ENCODE measurements at places on chromosomes 12 and 14. TPM values are rescaled to one million over a fixed set of nuclear protein-coding genes. Genes with fewer than 3 reads are reported as not detected.

DNA sequence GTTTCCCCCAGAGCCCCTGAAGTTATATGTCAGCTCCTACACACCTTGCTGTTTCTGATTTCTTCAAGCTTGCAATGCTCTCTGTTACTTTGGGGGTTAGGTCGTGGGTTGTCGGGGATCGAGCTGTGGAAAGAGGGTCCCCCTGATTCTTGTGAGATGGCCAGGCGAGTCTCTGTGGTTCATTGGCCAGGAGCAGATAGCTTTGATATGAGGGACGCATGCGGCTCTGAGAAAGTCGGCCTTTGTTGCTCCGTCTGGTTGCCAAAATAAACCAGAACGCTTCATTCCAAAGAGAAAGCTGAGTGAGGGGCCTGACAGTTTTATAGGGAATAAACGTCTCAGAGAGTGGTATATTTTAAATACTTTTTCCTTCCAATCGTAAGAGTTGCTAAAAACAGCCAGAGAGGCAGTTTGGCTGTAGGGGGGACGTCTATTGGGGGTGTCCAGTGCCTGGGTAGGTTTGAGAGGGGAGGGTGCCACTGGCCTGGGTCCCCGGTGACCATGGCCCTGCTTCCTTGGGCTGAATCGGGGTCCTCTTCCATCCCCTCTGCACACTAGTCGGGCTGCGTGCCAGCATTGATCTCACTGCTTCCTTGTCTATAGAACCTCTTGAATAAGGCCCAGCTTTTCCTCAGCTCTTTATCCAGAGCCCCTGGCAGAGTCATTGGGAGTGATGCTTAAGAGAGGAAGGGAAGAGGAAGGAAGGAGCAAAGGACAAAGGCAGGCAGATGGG lies 18.9 kb downstream of the CCND2 start:
- DNase-seq: no peak

GRCh38 chr14:61179061-61179690 lies 102.0 kb downstream of the TMEM30B start:
- no peak for DNase-seq

GRCh38 chr14:58807191-58807590 lies 169.4 kb downstream of the DACT1 start:
- no peak for DNase-seq

Gene CDK2
- total RNA-seq: 7.3 TPM

- DNase-seq: no peak
Observed at GRCh38 chr12:67410246-67410645, 141.1 kb downstream of the CAND1 start.

DNA sequence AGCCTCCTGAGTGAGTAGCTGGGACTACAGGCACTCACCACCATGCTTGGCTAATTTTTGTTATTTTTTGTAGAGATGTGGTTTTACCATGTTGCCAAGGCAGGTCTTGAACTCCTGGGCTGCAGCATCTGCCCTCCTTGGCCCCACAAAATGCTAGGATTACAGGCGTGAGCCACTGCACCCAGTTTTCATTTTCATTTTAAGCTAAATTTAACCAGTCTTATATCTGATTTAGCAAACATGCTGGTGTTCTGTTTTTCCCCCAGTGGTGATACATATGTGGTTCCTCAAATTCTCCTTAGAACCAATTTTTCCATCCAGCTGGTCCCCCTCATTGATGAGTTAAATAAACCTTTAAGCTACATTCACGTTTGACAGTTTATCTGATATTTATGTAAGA lies 43.8 kb upstream of the BICD1 start:
- DNase-seq: no peak

GRCh38 chr12:128813392-128813791 lies 10.4 kb downstream of the SLC15A4 start:
- DNase-seq: no peak

DNA sequence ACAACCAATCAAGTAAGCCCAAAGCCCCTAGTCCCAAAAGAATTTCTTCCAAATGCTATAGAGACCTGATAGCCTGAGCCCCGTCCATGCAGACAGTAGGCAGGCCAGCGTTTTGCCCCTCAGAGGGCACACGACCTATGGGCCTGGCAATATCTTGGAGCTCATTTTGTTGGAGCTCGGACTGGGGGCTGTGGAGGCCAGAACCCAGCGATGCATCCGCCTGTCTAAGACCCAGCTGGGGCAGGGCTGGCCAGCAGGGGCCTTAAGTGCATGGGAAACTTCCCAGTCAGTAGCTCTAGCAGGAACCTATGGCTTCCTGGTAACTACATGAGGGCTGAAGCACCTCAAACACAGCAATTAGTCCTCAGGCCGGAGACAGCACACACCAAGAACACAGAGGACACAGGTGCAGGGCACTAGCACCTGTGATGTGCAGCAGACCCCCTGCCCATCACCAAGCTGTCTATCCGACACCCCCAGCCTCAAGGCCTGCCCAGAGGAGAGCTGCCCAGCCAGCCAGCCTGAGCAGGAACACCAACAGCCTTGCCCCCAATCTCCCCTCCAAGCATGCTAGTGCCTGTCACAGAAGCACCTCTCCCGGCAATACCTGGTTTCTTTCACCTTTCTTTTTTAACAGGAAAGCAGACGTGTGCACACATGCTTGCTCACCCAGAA lies 50.8 kb downstream of the ARL6IP4 start:
- no peak for DNase-seq
